ENCODE measurements at places on chromosomes 3 and 15. TPM values are rescaled to one million over a fixed set of nuclear protein-coding genes. Genes with fewer than 3 reads are reported as not detected.

The GPR160 gene
- total RNA-seq: 13.3 TPM

The ZDHHC23 gene
- total RNA-seq: 2.6 TPM

The SGO1 gene
- total RNA-seq: 4.0 TPM

The SNX33 gene
- total RNA-seq: 6.6 TPM

The SLC12A1 gene
- not detected for total RNA-seq

The WDR6 gene
- total RNA-seq: 141 TPM

The SLC4A7 gene
- 92.1 TPM for total RNA-seq

Measured in bladder microvascular endothelial cell (primary cell).